ENCODE measurements at places on chromosomes 2 and 18. TPM values are rescaled to one million over a fixed set of nuclear protein-coding genes. Genes with fewer than 3 reads are reported as not detected.

- no peak for DNase-seq
These were observed 438.8 kb downstream of the SPAG16 start for GRCh38 chr2:213723041-213723560.

GRCh38 chr2:54073796-54074195 is 41.6 kb upstream of the ACYP2 start:
- DNase-seq: peak; percentile 37

DNA sequence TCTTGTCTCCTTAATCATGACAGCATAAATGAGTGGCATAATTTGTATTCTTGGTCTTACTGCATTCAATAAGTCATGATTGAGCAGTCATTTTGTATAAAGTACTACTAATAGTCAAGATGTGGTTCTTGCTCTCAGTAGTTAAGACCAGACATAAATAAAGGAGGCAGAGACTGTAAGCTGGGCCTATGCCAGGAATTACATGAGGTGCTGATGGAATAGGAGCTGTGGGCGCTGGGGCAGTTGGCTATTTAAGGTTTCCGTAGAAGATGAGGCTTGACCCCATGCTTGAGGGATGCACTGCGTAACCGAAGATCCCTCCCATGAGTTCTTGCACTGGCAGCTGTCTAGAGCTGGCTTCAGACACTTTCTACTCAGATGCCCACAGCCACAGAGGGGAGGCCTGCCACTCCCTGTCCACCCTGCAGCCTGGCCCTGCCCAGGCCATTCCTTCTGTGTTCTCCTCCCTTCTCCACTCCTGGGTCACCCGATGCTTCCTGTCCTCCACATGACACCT is 150.9 kb upstream of the REV1 start:
- DNase-seq: no peak

The GAL3ST2 gene
- total RNA-seq: 0.93 TPM

The SERPINB13 gene
- total RNA-seq: not detected

The C2orf69 gene
- total RNA-seq: 17.9 TPM

DNA sequence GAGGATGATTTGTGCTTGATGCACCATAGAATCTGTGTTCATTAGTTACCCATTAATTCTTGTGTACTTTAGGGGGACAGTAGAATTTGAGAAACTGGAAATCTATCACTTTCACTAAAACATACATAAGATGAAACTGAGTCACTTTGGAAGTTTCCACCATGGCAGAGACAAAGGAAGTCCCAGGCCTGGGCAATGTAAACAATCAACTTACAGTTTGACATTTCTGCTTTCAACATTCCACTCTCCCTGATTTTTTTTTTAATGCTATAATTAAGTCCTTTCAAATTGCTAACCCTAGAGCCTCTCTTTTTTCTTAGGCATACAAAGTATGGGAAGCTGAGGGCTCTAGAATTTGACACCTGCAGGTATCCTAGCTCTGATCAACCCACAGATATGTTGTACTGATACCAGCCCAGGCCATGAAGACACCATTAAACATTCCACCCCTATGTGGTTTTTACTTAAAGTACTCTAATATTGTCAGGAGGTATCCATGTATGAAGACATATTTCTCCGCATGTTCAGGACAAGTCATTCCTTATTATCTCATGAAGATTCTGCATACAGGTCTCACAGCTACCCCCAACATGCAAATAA is 88.5 kb upstream of the GLS start:
- no peak for DNase-seq

- no peak for DNase-seq
These were observed 200.7 kb upstream of the TNP1 start for GRCh38 chr2:217060516-217060915.

GRCh38 chr2:207624185-207625013 is 795 bp downstream of the METTL21A start:
- peak; percentile 80 for DNase-seq

DNA sequence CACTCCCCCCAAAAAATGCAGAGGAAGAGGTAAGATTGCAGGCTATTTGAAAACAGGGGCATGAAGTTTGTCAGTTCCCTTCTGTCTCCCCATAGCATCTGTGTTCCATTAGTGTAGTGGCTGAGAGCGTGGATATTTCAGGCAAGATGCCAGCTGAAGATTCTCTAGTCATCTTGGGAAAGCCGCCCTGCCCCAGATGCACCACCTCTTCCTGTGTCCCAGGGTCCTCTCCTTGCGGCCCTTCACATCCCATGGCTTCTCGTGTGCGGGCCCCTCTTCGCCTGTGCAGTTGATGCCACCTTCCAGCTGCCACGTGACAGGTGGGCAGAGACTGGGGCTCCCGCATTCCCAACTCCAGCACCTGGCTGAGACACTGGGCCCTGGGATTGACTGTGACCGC is 16.1 kb downstream of the TMEM127 start:
- DNase-seq: no peak

- DNase-seq: no peak
These were observed 37.5 kb upstream of the MTCL1 start for GRCh38 chr18:8667846-8668245.

GRCh38 chr2:240166191-240166590 is 25.7 kb upstream of the OTOS start:
- DNase-seq: no peak

- DNase-seq: no peak
These were observed 162.2 kb downstream of the CD226 start for GRCh38 chr18:69785466-69785865.

DNA sequence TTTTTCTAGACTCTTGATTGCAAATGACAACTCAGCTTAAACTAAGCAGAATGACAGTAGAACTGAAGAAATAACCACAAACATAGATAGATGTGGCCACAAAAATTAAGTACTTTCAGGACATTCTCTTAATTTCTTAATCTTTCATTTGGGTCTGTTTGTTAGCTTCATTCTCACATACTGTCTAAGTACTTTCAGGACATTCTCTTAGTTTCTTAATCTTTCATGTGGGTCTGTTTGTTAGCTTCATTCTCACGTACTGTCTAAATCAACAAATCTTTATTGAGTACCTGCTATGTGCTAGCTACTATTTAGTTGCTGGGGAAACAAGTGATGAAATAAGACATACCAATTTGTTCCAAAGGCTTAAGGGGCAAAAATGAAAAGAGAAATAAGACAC is 35.1 kb downstream of the FAM117B start:
- no peak for DNase-seq

DNA sequence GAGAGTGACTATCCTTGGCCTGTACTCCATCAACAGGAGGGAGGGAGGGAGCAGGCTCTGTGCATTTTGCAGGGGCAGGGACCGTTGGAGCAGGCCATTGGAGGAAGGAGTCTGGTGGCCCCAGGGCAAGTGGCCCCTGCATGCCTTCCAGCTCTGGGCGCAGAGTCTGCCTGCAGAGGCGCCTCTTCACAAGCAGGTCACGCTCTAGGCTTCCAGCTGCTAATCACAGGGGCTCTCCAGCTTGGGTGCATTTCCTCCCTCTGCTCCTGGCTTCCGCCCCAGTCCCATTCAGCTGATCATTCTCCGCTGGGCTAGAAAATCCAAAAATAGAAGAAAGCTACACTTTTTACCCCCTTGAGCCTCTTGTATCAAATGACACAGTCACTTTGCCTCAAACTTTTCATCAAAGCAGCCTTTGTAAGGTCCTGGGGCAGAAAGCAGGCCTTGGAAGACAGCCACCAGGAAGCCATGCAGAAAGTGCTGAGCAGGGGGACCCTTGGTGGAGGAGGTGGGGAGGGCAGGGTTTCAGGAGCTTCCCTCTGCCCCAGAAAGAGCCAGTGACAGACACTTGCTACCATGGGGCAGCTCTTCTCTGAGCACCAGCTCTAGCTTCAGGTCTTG is 11.3 kb downstream of the TMEM247 start:
- no peak for DNase-seq

GRCh38 chr2:45301307-45302277 is 292.3 kb upstream of the SIX2 start:
- DNase-seq: no peak

GRCh38 chr2:146709004-146709403 is 1135.8 kb upstream of the ACVR2A start:
- DNase-seq: no peak

DNA sequence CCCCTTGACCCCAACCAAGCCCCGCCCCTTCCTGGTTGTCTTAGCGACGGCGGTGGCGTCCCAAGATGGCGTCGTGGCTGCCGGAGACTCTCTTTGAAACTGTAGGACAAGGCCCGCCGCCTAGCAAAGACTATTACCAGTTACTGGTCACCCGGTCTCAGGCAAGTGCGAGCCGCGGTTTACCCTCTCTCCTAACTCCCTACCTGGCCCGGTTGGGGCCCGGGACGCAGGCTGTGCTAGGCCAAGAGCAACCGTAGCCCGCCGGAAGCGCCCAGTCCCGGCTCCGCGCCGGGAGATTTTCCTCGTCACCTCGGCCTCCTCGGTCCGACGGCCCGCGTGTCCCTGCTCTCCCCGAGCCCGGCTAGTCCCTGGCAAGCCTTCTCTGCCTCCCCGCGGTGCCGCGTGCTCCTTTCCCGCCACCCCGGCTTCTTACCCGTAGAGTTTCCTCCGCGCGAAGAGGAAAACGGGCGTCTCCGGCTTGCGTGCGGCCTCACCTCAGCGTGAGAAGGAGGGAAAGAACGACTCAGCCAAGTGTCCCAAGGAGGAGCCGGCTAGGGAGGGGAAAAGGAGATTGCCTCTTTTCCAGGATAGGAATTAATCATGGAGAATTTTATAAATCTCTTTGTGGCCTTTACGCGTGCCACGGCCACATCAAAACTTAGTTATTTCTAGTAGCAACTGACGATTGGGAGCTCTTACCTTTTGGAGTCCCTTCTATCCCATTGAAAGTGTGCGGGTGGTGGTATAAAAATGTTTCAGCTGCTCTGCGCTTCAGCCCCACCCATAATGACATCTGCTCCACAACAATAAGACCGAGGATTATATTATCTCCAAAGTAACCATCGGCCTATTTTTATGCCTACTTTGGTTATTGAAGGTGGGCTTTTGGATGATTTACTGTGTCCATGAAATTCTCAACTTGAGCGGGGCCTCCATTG is at the start of gene FBXO36:
FBXO36 (plus strand) TSS at position 55 of the 938 bp plus-strand sequence; CDS start at position 66, 11 bp downstream.
- peak; percentile 92 for DNase-seq

- peak; percentile 48 for DNase-seq
These were observed 4.2 kb downstream of the ZNF516 start for GRCh38 chr18:76490670-76491472.

DNA sequence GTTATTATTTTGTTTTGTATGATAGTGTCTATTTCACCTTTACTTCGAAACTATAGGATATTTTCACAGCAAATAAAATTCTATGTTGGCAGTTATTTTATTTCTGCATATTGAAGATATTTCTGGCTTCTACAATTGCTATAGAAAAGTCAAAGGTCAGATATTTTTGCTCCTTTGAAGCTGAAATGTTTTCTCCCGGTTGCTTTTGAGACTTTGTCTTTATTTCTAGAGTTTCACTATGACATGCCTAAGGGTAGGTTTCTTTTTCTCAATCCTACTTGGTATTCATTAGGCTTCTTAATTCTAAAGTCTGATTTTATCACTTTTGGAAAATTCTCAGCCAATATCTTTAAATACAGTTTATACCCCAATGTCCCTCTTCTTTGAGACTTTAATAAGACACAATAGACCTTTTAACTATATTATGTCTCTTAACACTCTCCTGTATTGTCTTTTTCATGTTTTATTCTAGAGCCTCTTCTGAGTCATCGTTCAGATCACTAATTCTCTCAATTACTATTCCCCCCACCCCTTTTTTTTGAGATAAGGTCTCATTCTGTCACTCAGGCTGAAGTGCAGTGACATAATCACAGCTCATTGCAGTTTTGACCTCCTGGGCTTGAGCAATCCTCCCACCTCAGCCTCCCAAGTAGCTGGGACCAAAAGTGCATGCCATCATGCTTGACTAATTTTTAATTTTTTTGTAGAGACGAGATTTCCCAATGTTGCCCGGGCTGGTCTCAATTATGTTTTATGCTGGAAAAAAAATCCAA is 50.5 kb downstream of the USP37 start:
- DNase-seq: peak; percentile 21

- DNase-seq: no peak
These were observed 153.9 kb upstream of the NDUFV2 start for GRCh38 chr18:8948471-8949149.

DNA sequence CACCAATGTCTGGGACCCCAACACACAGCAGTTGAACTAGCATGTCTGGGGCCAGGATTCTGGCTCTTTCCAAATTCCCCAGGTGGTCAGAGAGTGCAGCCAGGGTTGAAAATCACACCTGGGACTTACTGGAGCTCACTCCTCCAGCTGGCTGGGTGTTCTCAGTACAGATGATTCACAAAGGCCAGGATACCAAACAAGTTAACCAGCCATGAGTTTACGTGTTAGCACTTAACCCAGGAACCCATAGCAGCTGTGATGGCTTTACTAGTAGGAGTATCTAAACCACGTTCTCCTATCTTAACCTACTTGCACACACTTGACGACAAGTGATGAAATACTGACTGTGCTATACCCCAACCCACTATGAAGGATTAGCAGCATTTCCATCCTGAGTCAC is 222.8 kb downstream of the FBXO15 start:
- DNase-seq: no peak

The UGT1A8 gene
- total RNA-seq: not detected

GRCh38 chr2:190979906-190980629 is 33.9 kb downstream of the STAT1 start:
- no peak for DNase-seq

The EDAR gene
- total RNA-seq: 0.36 TPM

The AMER3 gene
- not detected for total RNA-seq

- no peak for DNase-seq
These were observed 1.4 kb upstream of the SP140L start for GRCh38 chr2:230325316-230326243.

- DNase-seq: no peak
These were observed 30.0 kb upstream of the KLHL14 start for GRCh38 chr18:32802591-32803451.

The RBM44 gene
- 0.75 TPM for total RNA-seq

The TRIM54 gene
- total RNA-seq: not detected

- DNase-seq: peak; percentile 36
These were observed 65.5 kb downstream of the FAM117B start for GRCh38 chr2:202700075-202700901.

- DNase-seq: no peak
These were observed 348.7 kb upstream of the CDH20 start for GRCh38 chr18:60984510-60984909.

DNA sequence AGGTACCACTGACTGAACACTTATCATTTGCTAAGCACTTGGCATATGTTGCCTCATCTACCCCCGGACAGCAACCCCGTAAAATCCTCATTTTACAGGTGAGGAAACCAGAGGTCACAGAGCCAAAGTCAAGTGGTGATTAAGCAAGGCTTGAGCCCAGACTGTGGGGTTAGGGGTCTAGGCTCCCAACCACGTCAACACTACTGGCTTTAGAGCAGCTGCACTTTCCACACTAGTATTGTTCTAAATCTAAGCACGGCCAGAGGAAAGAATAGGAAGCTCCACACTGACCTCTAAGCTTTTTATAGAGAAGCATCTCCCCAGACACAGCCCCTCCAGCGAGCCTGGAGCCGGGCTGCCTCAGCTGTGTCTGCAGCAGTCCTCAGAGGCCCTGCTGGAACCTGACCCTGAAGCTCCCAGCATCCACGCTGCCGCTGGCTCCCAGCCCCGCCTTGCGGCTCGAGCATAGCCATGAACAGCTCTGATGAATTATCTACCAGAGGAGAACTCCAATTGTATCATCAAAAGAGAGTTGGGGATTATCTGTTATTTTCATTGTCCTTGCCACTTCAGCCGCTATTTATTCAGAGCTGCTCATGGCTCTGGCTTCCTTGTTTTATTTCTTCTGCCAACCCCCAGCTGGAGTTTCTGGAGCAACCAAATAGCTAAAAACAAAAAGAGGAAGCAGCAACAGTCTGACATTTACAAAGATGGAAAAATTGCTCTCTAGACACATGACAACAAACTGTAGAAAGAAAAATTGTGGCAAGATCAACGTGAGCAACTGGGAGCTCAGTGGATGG is 62.2 kb upstream of the RTN4 start:
- no peak for DNase-seq

The RAX gene
- 0.17 TPM for total RNA-seq

GRCh38 chr18:43627848-43628530 is 350.7 kb upstream of the SYT4 start:
- no peak for DNase-seq

The UGT1A4 gene
- total RNA-seq: not detected
